ENCODE measurements at places on chromosomes 3 and 15.

DNA sequence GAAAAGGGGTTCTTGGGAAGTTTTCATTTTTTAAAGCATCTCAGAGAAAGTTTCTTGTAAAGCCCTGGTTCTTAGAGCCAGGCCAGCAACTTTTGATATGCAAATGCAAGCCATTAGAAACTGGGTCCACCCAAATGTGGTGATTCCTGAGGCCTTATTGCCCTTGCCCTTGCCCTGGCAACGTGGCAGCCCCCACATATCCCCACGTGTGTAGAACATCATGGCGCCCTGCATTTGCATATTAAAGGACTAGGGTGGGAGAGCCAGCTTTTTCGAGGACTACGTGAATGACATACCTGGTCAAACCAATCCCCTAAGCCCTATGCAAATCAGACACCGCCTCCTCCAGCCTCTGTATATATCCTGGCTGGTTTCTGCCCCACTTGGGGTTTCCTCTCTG, 314.9 kb upstream of the NECTIN3 start:
- DNase-seq = no peak

DNA sequence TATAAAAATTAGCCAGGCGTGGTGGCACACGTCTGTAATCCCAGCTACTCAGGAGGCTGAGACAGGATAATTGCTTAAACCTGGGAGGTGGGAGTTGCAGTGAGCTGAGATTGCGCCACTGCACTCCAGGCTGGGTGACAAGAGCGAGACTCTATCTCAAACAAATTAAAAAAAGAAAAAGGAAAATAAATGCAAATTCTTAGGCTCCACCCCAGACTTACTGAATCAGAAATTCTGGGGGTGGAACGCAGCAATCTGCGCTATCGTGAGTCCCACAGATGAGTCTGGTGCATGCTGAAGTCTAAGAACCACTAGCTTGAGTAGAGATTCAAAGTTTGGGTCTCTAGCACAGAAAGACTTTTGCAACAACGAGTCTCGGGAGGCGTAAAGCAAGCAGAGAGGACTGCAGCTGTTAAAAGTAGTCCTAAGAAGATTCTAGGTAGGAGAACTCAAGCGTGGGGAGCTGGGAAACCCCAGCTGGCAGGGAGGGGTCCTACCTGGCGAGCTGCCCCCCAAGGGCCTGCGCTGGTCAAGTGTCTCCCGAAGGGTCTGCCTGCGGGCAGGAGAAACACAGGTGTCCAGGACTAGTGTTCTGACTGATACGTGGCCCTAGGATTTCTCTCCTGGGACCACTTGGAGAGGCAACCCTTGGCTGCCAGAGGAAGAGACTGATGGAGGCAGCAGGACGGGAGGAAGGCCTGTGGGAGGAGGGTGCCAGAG, 21.9 kb downstream of the CEP19 start:
- no peak for DNase-seq

- DNase-seq = no peak
These were observed 45.6 kb downstream of the SST start for GRCh38 chr3:187624588-187624987.

DNA sequence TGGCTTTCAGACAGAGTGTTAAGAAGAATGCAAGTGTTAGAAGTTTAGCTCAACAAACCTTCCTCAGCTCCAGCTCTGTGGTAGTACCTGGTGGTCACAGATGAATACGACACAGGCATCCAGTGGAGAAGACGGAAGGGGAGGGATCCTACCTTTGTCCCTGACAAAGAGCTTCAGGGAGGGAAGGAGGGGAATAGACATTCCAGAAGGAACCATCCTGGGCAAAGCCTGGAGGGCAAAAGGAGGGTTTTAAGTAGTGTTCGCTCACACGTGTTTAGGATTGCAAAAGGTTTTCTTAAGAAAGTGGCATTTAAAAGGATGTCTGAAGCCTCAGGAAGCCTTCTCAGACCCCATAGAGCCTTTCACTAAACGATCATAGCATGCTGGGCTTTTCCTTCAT, 2.8 kb downstream of the CHCHD4 start:
- DNase-seq = no peak

DNA sequence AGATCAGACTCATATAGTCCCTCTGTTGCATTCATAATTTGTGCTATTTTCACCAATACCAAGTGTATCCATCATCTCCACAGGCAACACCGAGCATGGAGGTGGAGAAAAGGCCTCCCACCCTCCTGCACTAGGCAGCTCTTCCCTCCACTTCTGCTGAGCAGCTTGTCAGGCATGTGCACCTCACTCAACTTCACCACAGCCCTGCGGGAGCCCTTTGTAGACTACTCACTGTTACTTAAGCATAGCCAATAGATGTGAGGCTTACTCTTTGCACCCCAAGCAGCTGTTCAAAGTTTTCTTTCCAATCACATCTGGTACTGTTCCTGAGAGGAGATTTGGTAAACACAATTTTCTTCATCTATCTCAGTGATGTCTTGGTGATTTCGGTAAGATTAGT, 16.9 kb upstream of the GUCA1C start:
- DNase-seq = no peak

GRCh38 chr3:10764259-10765051, 51.6 kb upstream of the SLC6A11 start:
- no peak for DNase-seq

DNA sequence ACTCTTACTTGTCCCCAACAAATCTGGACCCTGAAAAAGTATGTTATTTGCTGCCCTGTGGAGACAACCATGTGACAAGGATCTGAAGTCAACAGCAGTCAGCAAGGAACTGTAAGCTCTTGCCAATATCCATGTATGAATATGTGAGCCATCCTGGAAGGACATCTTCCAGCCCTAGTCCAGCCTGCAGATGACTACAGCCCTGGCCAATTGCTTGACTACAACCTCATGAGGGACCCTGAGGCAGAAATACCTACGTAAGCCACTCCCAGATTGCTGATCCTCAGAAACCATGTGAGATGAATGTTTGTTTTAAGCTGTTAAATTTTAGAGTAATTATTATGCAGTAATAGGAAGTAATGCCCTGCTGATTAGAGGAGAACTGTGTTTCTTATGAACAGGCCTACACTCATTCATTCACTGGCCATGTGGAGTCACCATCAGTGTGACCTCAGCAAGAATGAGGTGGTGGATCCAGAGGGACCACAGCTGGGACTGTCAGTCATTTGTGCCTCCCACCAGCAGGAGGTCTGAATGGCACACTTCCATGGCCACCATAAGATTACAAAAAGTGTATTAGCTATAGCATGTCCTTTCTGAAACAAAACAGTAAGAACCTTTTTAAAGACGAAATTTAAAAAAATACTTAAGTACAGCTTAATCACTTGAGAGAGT, 92.6 kb downstream of the TFDP2 start:
- no peak for DNase-seq

DNA sequence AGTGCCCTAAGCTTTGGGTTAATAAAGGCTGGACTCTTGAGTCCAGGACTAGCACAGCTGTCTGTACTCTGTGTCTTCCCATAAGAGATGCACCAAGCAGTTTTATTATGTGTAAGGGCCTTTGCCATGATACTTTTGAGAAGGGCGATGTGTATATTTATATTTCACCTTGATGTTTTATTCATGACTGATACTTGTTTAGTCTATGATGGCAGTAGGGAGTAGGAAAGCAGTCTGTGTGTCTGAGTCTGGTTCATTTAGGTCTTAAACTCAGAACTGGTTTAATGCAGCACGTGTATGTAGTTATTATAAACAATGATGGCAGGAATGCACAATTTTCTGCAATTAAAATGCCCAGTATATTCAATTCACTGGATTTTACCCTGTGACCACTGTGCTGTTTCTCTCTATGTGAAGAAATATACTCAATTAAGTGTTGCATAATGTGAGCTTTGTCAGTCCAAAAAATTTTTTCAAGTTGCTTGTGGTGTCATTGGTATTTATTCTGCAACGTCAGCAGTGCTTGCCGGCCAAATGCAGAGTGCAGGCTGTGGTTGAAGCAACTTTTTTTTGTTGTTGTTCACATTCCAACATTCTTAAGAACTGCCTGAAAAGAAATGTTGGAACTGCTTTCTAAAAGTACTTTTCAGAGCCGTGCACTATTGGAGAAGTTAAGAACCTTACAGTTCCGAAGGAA, 423.7 kb upstream of the SEMA6D start:
- no peak for DNase-seq

DNA sequence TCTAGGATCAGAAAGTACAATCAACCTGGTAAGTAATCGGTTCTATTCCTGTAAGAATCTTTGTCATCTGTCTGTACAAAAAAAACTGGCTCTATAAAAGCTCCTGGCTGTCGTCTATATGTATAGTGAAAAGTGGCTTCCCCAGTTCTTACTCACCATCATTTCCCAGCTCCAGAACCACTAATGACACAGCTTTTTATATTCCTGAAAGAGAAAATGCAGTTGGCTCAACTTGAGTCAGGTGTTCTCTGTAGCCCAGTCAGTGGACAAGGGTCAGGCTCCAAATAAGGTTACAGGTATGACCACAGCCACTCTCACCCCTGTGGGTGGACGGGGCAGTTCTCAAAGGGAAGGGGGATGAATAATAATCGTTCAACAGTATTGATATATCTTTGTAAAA, 85.1 kb downstream of the AP4E1 start:
- no peak for DNase-seq

DNA sequence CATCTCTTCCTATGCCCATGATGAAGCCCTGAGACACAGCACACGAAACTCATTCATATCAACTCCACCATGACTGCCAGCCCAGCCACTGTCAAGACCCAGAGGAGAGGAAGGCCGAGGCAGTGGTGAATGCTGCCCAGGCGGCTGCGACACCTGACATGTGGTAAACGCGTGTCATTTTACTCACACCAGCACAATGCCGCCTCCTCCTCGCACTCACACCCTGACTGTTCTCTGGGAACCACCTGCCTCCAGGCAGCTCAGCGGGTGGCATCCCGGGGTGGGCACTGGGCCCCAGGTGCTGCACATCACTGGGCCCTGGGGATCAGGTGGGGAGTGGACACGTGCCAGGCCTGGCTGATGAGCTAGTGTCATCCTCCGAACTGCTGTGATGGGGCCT, 21.5 kb downstream of the KLHL25 start:
- no peak for DNase-seq

DNA sequence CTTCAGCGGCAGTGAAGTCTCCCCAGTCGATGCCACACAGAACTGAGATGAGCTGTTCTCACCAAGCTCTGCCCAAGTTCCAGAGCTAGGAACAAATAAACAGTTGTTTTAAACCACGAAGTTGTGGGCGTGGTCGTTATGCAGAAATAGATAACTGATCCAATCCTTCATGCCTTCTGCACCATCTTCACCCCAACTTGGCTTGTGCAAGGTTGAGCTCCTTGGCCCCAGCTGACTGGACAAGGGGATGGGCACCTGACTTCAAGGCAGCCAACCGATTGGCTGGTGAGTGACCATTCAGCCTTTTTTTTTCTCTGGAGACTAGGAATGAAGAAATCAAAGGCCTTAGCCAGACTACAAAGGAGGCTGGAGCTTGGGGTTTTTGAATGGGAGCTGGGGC, 23.9 kb downstream of the LINGO1 start:
- DNase-seq = no peak

GRCh38 chr3:15606434-15606891, 4.9 kb downstream of the BTD start:
- DNase-seq = no peak

- no peak for DNase-seq
These were observed 81.4 kb downstream of the DNAJB8 start for GRCh38 chr3:128385080-128385832.

- DNase-seq = no peak
These were observed 97.1 kb upstream of the SAMMSON start for GRCh38 chr3:69902386-69902785.

DNA sequence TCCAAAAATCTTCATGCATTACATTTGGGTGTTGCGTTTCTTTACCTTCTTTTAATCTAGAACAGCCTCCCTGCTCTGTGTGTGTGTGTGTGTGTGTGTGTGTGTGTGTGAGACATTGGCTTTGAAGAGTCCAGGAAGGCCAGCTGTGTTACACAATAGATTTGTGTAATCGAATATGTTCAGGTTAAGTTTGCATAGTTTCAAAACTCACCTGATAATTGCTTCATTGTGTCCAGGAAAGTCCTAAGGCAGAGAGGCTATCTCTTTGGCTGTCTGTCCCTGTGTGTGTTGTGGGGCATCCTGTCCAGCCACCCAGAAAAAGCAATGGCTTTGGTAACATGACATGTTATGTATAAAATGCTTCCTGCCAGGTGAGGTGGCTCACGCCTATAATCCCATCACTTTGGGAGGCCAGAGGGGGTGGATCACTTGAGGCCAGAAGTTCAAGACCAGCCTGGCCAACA, 37.5 kb downstream of the ZNF710 start:
- no peak for DNase-seq

GRCh38 chr15:88181613-88182012, 74.9 kb downstream of the NTRK3 start:
- no peak for DNase-seq

GRCh38 chr15:51303462-51303980, 34.9 kb downstream of the CYP19A1 start:
- DNase-seq = no peak

DNA sequence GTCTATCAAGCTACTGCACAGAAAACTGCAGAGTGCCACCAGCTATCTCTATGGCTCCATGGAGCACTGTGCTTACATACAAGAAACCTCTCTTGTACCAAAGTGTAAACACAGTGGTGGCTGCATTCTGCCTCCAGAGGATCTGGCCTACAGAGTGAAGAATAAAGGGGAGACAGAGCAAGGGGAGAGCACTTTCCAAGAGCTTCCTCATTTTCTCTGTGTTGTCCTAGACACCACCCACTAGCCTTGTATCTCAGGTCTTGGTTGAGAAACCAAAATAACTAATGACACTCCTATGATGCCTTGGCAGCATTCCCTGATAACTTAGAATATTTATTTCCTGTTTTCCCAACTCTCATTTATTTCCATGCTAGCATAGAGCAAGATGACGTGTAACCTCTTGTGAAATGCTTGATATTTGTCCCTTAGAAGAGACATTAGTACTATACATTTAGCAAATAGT, 56.9 kb upstream of the PHLDB2 start:
- DNase-seq = no peak

GRCh38 chr3:25064681-25065080, 363.4 kb upstream of the RARB start:
- DNase-seq = no peak

- no peak for DNase-seq
These were observed 80.7 kb downstream of the SEC22A start for GRCh38 chr3:123282461-123282860.

DNA sequence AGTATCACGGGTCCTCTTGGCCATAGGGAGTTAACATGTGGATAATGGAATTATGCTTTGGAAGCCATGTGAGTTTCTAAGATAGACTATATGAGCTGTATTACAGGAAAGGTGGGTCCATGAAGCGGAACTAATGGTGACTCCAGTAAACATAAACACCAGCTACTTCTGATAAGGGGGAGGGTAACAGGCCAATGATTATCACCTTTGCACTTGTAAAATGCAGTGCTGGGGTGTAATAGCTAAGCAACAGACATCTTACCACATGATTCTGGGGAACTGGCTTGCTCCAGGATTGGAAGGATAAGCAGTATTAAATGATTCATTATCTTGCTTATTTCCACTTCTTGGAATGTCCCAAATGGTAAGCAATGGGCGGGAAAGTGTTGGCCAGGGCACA, 61.4 kb upstream of the CD47 start:
- no peak for DNase-seq

- no peak for DNase-seq
These were observed 63.2 kb downstream of the PDZRN3 start for GRCh38 chr3:73561494-73561893.

GRCh38 chr3:88150806-88151205, 1.0 kb downstream of the C3orf38 start:
- no peak for DNase-seq

Data from stimulated activated CD4-positive, alpha-beta T cell treated with anti-CD3 and anti-CD28 coated beads, TNF-alpha, amount 100 ng/mL, for 1 hour (primary cell).